ENCODE measurements at places on chromosomes 3 and 15. TPM values are rescaled to one million over a fixed set of nuclear protein-coding genes. Genes with fewer than 3 reads are reported as not detected.

The PLSCR5 gene
- total RNA-seq = not detected

The NDN gene
- 40.1 TPM for total RNA-seq

The STAC gene
- total RNA-seq = 0.36 TPM

The VGLL4 gene
- total RNA-seq = 34.2 TPM

The NR1I2 gene
- total RNA-seq = not detected

The NIPA2 gene
- total RNA-seq = 78.6 TPM

The CCR1 gene
- total RNA-seq = not detected

The OIP5 gene
- 4.1 TPM for total RNA-seq

The MFGE8 gene
- total RNA-seq = 201 TPM

All from IMR-90 (cell line).